ENCODE measurements at places on chromosomes 5 and 9.

- DNase-seq = no peak
Observed at GRCh38 chr5:133253070-133253469, 201.3 kb downstream of the HSPA4 start.

DNA sequence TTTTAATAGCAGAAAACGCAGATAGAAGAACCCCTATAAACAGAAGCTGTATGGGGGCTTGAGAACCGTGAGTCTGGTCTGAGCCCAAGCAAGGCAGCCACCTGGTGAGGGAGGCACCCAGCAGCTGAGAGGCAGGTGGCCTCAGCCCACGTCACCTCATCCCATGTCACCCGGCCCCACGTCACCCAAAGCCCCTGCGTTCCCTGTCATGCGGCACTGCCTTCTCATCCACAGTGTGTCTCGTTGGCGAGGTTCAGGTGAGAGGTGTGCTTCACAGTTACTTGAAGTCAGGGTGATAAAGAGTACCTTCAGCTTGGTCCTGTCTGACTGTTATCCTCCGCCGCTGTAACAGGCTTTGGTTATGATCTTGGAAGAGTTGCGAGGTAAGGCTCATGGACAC, 80.6 kb upstream of the IRX4 start:
- no peak for DNase-seq

- DNase-seq = peak; percentile 9
Observed at GRCh38 chr9:19641046-19641445, 147.8 kb downstream of the SLC24A2 start.

- DNase-seq = no peak
Observed at GRCh38 chr9:132241483-132241839, 79.6 kb downstream of the NTNG2 start.

DNA sequence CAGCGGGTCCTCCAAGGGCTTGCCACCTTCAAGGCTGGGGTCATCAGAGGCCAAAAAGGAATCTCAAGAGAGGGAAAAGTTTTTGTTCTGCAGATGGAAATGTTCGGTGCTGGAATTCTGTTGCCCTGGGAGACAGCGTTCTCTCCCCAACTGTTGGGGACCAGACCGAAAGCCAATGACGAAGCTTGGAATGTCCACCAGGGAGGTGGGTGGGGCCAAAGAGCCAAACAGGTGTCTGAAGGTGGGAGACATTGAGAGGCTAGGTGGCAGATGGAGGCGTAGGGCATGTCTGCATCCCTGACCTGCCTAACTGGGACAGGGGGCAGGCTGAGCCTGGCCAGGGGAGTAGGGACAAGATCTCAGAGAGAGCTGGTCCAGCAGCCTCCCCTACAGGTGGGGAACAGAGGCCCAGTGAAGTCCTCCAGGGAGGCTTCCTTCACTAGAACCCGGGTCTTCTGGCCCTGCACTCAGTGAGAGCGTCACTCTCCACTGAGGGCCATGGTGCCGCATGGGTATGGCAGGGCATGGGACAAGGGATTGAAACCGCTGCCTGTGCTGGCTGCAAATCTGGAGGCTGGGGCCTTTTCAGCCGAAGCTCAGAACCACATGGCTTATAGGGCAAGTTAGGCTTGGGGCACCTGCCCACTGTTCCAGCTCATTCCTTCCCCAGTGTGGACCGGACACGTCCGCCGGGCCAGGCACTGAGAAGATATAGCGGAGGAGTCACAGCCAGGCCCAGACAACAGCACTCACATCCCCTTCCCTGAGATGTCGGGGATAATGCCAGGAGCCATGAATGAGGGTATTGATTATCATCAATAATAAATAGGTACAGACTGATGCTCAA, 5.0 kb upstream of the FAM78A start:
- no peak for DNase-seq

DNA sequence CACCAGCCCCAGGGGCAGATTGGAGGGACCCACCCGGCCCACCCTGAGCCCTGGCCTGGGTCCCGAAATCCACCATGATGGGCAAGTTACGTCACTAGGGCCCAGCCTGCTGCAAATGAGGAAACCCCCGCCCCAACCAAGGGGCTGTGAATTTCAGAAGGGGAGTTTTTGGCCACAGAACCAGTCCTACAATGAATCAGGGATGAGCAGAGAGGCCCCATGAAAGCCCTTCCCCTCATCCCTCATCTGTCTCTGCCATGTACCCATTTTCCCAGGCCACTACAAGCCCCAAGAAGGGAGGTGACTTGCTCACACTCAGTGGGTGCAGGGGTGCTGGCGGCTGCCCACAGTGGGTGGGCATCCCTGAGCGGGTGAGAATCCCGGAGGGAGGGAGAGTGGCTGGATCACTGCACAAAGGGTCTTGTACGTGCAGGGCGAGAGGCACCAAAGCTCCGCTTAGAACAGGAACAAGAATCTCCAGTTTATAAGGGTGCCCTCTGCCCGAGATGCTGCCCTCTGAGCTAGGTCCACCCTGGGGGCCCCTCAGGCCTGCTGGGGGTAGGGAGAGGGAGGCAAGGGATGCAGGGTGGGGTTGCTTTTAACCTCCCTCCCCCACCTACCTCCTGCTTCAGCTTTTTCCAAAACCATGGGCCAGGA, 10.4 kb upstream of the TCF7 start:
- DNase-seq = no peak

DNA sequence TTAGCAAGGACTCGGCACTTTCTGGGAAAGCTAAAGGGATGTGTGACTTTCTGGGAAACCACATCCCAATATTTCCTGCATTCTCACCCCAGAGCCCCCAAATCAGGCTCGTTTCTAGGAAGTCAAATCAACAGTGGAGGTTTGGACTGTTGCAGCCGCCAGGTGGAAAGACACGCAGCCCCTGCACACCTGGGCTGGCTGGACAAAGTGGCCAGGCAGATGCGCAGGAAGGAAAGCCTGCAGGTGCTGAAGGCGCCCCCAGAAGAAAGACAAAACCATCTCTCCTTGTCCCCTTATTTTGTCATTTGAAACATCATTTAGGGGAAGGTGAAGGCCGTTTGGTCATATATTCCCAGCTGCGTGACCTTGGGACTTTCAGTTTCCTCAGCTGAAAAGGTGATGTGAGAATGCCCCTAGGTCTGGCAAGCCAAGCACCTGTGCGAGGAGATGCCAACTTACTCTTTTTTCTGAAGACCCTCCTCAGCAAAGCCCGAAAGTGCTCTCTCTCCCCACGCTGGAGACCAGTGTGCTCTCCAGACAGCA, 97.9 kb upstream of the CPEB4 start:
- no peak for DNase-seq

- DNase-seq = peak; percentile 13
Observed at GRCh38 chr5:167582283-167582682, 709.2 kb upstream of the WWC1 start.

DNA sequence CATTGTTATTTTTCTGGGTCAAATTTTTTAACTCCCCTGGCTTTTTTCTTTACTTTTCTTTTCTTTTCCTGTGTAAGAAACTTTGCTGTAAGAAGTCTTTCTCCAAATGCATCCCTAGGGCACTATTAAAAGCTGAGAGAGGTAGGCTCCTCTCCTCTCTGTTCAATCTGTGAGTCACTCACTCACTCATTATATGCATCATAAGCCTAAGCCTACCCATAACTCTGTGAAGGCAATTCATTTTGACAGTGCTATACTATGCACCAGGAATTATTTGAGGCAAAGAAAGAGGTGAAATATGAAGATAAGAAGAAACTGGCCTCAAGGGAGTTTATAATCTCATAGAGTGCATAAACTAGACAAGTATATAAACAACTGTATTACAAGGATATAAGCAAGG, 67.9 kb upstream of the PRR16 start:
- no peak for DNase-seq

GRCh38 chr9:98406469-98406868, 151.0 kb upstream of the TBC1D2 start:
- no peak for DNase-seq

DNA sequence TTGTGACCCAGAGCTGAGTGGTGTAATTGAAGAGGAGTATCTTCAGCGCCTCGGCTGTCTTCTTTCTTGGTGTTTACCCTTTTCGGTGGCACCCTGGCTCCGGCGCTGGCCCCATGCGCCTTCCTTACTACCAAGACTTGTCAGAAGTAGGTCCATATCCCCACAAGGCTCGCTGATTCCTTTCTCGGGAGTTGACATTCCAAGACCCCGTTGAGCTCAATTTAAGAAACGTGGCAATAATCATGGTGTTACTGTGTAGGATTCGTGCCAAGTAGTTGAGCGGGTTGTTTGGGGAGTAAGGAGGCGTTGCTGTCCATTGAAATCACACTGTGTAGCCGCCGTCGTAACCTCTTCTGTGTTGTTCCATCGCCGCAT, 795 bp downstream of the NDUFAF2 start:
- peak; percentile 61 for DNase-seq

GRCh38 chr9:3960661-3961144, 339.2 kb downstream of the GLIS3 start:
- peak; percentile 67 for DNase-seq

- DNase-seq = peak; percentile 30
Observed at GRCh38 chr9:114837923-114838322, 32.1 kb upstream of the TNFSF15 start.

- DNase-seq = no peak
Observed at GRCh38 chr5:37086466-37087173, 162.6 kb downstream of the CPLANE1 start.

GRCh38 chr9:127741831-127742434, 6.8 kb upstream of the TOR2A start:
- DNase-seq = peak; percentile 54

- peak; percentile 73 for DNase-seq
Observed at GRCh38 chr5:172830876-172831662, 3.0 kb upstream of the ERGIC1 start.

DNA sequence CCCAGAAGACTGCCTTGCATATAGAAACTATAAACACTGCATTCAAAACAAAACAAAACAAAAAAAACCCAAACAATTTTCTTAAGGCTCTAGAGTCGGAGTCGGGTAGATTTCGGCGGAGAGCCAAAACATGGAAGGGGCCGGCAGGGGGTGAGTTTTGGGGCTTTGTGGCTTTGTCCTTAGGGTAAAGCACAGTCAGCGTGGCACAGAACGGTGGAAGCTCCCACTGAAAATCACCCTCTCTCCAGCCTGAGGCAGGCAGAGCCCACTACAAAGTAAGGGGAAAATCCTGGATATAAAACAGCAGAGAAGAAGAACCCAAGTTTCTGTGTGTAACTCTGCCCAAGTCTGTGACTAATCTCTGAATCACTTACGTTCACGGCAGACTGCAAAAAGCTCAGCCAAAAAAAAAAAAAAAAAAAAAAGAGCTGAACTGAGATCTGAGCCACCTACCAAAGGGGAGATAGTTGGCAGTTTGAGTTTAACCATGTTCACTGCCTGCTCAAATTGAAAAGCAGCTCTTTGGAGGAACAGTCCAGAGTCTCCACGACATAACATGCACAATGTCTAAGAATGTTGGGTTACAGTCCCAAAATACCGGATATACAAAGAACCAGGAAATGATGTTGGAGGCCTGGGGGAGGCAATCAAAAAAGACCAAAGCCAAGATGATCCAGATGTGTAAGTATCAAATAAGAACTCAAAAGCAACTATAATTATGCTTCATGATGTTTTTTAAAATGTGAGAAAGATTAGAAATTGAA, 26.6 kb upstream of the OR2K2 start:
- DNase-seq = peak; percentile 89

DNA sequence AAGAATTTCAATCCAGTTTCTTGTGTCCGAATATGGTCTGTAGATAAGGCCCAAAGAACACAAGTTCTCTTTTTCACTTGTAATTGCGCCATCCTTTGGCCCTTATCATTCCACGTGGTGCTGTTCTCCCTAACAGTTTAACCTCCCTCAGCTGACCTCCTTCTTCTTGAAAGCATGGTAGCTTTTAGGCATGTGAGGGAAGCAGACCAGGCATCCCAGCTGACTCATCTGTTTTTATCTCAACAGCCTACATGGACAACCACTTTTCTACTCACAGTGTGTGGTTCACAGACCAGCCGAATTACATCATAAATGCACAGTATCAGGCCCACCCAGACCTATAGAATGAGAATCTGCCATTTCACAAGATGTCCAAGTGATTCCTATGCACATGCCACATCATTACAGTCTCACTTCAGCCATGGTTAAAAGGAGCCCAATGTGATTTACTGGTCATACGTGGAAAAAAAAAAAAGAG, 26.9 kb upstream of the PLIN2 start:
- peak; percentile 53 for DNase-seq

DNA sequence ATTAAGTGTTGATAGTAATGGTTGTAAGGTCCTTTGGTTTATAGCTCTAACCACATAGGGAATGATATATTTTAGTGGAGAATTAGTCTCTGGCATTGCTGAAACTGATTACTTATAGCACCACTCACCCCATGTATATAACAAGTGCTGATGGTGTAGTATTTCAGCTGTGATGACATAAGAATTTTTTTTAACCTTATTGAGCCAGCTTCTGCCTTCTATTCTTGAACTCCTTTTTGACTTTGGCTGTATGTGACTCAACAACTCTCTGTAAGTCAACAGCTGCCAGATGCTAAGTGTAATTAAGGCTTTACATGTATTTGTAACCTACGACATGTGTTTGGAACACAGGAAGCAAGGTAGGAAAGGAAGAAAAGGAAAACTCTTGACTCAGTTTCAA, 929.6 kb upstream of the WWC1 start:
- no peak for DNase-seq

- DNase-seq = no peak
Observed at GRCh38 chr5:73716284-73716808, 90.3 kb downstream of the ARHGEF28 start.

GRCh38 chr5:169411786-169412430, 111.0 kb upstream of the SLIT3 start:
- no peak for DNase-seq

DNA sequence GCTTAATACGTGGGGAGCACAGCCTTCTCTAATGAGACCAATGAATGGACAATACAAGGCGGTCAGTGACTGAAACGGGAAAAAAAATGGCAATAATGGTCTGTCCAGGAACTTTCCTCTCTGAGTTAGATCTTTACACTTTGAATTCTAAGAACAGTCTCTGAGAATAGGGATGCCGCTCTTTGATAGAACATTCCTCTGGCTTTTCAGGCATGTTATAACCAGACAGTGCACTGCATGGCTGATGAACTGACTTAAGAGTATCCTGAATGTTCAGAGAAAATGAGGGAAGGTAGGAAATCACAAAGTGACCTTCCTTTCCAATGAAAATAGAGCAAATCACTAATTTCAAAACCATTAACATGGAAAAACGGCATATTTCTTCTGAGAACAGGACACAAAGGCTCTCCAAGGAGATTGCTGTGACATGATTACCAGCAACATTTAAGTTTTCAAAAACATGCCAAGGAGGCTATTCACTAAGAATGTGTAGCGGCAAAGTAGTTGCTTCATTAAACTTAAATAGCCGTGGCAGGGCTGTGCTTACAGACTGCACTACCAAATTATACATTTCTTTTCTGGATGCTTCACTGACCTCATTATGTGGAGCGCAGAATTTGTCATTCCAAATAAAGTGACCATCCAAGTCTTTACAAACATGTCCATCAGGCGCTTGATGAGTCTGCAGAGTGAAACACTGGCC, 105.9 kb downstream of the MARCHF3 start:
- DNase-seq = no peak

Data from AG20443 (cell line).